Right lung (tissue), 10 donors: ENCODE measurements at places on chromosomes 3 and 15.
A peak's percentile ranks its signal among the peaks of the same experiment; 100 is the strongest.

GRCh38 chr15:62636823-62637573 is 405.5 kb upstream of the TPM1 start:
- no peak for DNase-seq

DNA sequence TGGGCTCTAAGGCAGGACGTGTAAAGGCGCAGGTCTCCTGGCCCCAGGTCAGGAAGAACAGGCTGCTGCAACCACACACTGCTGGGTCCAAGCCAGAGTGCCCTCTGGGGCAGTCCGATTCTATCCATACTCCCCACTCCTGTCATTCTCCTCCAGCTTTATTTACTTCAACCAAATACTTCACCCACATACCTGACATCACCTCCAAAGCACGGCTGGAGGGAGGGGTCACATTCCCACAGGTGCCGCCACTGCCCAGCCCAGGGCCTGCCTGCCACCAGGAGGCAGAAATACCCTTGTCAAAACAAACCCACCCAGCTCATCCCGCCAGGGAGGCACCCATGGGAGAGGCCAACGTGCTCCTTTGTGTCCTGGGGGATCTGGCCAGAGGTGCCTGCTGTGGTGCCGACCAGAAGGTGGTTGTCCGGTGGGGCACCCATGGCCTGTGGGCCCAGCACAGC is 100.4 kb downstream of the DAPK2 start:
- DNase-seq: peak; percentile 48

DNA sequence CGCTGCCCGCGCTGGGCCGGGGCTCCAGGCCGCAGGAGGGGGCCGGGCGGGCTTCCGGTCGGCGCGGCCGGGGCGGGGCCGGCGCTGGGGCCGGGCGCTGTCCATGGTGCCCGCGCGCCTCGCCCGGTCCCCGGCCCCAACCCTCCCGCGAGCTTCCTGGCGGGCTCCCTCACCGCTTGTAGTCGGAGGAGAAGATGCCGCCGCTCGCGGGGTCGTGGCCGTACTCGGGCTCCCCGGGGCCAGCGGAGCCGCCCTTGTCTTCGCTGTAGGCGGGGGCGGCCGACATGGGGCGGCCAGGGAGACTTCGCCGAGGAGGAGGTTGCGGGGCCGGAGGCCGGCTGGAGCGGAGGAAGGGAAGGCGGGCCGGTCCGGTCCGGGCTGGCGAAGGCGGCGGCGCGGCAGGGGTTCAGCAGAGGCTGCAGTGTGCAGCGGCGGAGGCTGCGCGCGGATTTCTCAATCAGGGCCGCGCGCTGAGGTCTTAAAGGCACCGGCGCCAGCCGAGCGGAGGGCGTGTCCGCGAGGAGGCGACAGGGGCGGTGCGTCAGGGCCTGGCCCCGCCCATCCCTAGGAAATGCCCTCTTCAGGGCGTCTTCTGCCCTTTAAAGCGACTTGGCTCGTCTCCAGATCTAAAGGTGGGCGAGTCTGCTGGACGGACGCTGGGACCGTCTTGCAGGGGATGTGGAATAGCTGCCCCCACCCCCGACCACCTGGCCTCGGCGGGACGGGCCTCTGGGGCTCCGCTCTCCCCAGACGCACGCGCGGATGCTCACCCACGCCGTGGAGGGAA is at the start of gene AP3B2:
Gene AP3B2 (minus strand): TSS at position 455 of the 787 bp plus-strand sequence. CDS start 169 bp downstream, at position 286.
- peak; percentile 66 for DNase-seq

- DNase-seq: no peak
These were observed 3.3 kb downstream of the CHRNA3 start for GRCh38 chr15:78617516-78617915.

GRCh38 chr3:74067296-74067695 is 442.6 kb upstream of the PDZRN3 start:
- DNase-seq: peak; percentile 52

- no peak for DNase-seq
These were observed 134.3 kb downstream of the NSMCE3 start for GRCh38 chr15:29135309-29135657.

GRCh38 chr3:71977525-71977924 is 192.6 kb upstream of the PROK2 start:
- no peak for DNase-seq

DNA sequence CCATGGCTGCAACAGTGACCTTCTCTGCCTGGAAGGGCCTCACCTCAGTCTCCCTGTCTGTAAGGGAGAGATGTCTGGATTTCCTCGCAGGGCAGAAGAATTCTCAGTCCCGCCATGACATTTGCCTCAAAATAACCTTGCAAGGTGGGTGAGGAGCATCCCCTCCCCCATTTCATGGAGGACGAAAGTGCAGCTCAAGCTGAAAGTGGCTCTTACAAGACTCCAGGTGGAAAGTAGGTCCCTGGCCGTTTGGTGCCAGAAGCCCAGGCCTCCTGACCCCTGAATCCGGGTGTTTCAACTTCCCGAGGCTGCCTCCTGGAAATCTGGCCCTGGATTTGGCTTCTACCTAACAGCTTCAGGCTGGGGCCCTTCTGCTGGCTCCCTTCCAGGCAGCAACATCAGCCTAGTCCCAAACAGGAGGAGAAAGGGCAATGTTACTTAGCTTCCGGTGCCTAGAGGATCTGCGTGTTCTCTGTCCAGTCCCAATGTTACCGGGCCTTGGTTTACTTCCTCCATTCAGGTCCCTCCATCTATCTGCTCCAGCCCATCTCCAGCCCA is 769 bp upstream of the CSPG4 start:
- no peak for DNase-seq

DNA sequence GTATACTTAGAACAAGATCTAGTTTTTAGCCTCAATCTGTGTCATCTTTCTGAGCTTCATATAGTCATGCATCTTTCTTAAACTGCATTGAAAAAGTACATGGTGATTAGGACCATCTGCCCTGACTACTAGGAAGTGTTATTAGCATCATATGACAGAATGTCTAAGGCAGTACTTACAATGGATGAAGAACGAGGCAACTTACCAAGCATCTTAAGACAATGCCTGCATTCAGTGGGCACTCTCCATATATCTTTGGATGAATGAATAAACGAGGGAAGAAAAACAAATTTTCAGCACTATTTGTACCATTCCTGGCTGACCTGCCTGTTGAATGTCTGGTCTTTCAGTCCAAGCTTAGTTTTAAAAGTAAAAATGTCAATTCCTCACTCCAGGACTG is 185.4 kb upstream of the EPHA3 start:
- DNase-seq: no peak

DNA sequence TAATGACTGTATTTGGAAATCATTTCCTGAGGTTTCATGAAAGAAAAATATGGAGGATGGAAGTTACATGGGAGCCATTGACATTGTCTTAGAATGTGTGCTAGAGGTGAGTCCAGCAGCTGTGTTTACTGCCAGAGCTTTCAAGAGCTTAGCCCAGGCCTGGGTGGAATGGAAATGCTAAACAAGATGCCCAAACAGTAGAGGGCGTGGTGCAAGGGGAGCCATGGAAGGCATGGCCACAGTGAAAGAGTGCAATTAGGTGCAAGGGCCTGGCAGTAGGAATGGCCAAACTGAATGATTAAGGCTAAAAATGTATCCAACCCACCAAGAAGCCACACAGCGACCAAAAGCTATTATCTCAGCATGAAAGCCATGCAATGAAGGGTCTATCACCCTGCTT is 257.7 kb upstream of the NR2F2 start:
- no peak for DNase-seq

DNA sequence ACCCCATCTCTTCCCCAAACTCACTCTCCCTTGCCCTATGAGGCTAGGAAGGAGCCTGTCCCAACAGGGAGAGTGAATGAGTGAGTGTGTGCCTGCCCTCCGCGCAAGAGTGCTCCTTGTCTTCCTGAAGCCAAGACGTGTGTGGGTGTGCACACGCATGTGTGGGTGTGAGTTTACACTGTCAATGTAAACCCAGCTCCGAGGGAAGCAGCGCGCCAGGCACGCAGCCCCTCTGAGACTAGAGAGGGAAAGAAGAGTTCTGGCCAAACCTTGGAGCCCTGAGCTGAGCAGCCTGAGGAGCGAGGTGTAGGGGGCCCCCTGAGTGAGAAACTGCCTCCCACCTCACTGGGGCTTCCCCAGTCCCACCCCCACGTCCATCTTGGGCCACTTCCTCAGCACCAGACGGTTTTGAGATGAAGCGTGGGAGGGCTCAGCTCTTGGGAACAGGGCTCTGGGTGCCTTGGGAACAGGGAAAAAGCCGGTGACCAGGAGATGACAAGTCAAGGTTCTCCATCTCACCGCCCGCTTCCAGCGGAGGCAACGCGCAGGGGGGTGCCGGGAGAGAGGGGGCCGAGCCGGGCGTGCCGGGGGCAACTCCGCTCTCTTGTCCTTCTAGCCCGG is 5.1 kb downstream of the MECOM start:
- peak; percentile 60 for DNase-seq

DNA sequence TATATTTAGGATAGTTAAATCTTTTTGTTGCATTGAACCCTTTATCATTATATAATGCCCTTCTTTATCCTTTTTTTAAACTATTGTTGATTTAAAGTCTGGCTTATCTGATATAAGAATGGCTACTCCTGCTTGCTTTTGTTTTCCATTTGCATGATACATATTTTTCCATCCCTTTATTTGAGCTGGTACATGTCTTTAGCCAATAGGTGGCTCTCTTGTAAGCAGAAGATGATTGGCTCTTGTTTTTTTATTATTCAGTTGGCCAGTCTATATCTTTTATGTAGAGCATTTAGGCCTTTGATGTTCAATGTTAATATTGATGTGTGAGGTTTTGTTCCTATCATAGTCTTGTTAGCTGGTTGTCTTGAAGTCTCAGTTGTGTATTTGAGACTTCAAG is 99.5 kb upstream of the MCTP2 start:
- no peak for DNase-seq

GRCh38 chr15:73633991-73634495 is 854 bp upstream of the NPTN start:
- no peak for DNase-seq

GRCh38 chr3:121690777-121691405 is 30.2 kb upstream of the HCLS1 start:
- no peak for DNase-seq

- no peak for DNase-seq
These were observed 36.1 kb downstream of the AP3S2 start for GRCh38 chr15:89857673-89858072.

- no peak for DNase-seq
These were observed 57.0 kb downstream of the IQSEC1 start for GRCh38 chr3:13016083-13016720.

- no peak for DNase-seq
These were observed 35.9 kb downstream of the KY start for GRCh38 chr3:134614955-134615354.

DNA sequence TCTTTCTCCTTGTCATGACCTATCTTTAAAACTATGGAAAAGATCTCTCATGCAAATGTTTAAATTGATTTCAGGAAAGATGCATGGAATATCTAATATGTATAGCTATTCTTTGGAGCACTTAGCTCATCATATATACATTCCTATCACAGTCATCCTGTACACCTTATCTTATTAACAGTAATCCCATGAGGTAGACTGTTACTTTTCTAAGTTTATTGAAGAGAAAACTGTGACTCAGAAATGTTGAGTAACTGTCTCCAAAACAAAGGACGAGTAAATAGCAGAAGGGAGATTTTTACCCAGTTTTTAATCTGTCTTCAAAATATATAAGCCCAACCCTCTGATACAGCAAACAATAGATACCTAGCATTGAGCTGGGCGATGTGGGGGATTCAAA is 308.3 kb downstream of the GAP43 start:
- DNase-seq: no peak

- no peak for DNase-seq
These were observed 207.2 kb upstream of the TPM1 start for GRCh38 chr15:62835351-62835750.

DNA sequence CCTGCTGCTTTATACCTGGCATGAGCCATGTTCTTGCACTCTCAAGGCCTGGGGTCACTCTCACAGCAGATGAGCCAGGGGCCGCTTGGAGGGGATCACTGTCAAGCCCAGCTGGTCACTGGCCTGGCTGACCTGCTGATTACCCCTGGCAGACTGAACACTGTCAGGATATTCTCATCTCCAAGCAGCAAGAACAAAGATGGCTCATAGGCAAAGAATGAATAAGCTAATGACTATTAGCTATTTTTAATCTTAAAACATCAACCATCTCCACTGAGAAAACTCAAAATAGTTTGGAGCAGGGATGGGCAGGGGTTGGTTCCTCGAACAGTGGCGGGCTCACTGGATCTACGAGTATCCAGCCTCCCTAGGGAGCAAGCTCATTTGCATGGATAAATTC is 64.4 kb upstream of the ACAN start:
- no peak for DNase-seq

GRCh38 chr3:151281671-151282324 is 3.5 kb upstream of the P2RY14 start:
- DNase-seq: no peak

DNA sequence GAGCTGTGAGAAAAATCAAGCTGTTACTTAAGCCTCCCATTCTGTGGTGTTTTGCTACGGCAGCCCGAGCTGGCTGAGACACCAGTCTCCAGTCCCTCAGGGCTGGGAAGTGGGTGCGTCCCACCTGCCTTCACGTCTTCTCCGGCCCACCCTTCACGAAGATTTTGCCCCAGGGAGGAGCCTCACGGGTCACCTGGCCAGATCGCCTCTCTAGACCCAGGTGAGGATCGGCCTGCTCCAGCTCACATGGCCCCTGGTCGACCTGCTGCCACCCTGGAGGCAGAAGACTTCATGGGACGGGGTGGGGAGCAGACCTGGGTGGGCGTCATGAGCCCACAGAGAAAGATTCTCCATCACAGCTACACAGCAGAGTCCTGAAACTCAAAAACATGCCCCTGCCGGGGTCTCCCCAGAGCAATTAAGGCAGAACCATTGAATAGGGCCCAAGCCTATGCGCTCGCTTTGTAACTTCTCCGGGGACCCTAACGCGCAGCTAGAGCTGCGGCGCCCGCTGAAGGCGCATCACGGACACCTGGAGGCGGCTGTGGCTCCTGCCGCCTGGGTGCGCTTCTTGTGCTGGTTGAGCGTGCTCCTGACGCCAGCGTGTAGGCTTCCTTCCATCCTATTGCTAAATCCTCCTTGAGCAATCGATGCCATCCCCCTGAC is 92.6 kb upstream of the ALDH1A3 start:
- no peak for DNase-seq

DNA sequence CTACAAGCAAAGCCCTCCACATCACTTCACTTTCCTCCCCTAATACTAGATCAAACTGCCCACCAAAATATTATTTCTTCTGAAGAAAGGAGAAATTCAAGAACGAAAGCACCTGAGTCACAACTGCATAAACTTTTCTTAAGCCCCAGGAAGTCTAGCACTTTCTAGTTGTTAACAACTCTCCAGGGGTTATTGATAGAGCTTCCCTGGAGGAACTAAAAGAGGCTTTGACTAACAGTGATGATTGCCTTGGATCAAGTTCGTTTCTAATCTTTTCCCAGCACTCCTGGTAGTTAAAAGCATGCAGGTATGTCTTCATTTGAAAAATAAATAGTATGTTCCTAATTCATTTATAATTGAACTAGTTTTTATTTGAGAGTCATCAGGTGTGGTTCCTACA is 917.0 kb downstream of the TUSC7 start:
- no peak for DNase-seq

DNA sequence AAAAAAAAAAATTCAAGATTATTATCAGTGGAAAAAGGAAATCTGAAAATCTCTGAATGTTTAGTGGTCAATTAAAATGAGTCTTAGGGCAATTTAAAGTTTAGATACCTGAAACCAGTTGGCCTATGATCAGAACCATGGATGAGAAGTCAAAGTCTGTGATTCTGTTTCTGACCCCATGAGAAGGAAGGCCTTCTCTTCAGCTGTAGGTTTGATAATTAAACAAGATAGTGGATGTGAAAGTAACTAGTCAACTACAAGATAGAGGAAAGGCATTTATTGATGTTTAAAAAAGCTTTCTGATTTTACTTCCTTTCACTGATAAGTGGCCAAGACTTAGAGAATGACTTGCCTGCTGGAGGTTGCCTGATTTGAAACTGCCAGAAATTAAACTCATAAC is 8.7 kb downstream of the PLS1 start:
- no peak for DNase-seq
